ENCODE measurements at places on chromosomes 12 and 14.

GRCh38 chr14:68239988-68240771 is 420.6 kb downstream of the RAD51B start:
- no peak for DNase-seq

DNA sequence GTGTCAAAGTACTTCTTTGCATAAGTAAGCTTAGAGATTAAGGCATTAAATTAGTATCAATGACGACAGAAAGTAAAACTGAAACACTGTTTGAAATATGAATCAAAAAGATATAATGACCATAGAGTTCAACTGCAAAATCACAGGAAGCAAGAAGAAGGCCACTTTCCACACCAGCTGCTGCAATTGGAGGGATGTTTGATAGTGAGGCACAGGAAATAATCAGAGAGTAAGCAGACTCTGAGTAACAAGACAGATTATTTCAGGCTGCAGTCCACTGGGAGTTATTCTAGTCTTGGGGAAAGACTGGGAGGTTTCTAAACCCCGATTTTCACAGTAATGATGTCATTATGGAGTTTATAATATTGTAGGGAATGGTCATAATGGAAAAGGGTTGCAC is 12.9 kb downstream of the MDGA2 start:
- no peak for DNase-seq

DNA sequence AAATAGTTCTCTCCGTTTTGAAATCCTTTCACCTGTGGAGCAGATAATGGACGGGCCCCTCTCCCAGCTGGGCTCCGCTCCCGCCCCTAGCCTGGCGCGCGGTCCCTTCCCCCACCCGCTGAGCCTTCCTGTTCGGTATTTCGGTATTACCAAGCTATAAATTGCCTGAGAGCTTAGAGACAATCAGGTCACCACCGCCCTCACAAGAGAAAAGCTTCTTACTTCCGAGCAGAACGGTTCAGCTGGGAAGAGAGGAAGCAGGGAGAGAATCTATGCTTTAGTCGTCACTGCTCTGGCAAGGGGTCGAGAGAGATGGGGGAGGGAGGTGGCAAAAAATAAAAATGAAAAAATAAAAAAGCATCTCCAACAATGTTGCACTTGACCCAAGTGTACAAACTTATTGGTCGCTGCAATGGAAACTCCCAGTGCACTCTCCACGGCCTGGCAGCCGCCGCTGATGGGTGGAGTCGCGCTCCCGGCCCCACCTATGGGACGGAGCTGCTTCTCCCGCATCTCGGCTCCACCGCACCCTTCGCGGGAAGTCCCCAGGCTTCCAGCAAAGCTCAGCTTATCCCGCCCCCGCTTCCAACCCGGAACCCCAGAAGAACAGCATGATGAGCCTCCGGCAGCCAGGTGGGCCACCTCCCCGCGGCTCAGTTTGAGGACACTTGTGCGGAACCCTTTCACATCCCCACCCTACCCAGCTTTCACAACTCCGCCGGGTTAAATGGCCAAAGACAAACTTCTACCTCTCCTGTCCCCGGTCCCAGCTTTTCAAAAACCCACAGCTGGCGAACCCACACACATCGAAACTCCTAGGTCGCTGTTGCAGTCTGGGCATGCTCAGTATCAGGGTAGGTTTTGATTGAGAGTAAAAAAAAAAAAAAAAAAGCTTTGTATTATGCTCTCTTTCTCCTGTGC is 832 bp upstream of the SYT1 start:
- DNase-seq: peak; percentile 57

GRCh38 chr12:105167346-105167745 is 59.8 kb downstream of the WASHC4 start:
- no peak for DNase-seq

- no peak for DNase-seq
Observed at GRCh38 chr12:32270818-32271710, 128.3 kb upstream of the FGD4 start.

DNA sequence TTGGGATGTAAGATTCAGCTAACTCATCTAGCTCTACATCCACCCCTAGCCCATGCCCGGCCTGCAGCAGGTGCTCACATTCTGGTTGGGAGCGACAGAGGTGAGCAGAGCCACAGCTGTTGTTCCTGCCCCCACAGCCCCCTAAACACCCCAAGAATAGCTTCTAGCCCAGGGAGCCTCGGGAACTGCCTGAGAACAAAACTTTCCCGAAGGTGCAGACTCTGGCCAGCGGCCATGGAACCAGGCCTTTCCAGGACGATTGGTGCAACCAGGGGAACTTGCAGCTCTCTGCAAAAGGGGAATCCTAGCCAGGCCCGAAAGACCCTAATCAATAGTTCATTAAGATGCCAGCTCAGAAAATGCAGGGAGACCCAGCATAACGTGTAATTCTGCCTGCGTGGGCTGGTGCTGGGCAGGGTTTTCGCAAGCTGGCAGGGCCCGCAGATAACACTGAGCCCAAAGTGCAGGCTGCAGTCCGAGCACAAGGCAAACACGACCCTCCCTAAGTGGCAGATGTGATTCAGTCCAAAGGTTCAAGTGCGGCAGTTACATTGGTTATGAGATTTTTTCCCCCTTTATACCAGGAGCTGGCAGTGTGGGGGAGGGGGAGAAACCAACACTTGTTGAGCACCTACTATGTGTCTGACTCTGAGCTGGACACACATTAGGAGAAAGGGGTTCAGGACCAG is 122.5 kb upstream of the MAP1LC3B2 start:
- no peak for DNase-seq

Data from NCI-H1436 treated with DMSO at 0.1 percent for 48 hours (cell line).